Endothelial cell of umbilical vein (primary cell): ENCODE measurements at places on chromosomes 5 and 9. TPM values are rescaled to one million over a fixed set of nuclear protein-coding genes. Genes with fewer than 3 reads are reported as not detected.

TLX3 gene
- not detected in 2 replicates for total RNA-seq

SHB gene
- 22.3 and 24.9 TPM in 2 replicates for total RNA-seq

SLC1A1 gene
- total RNA-seq, result 6.5 and 8.3 TPM in 2 replicates

CCDC152 gene
- 2.1 and 2.8 TPM in 2 replicates for total RNA-seq

LECT2 gene
- total RNA-seq, result not detected in 2 replicates

MLANA gene
- not detected in 2 replicates for total RNA-seq

PCDHGB6 gene
- 4.8 and 4.9 TPM in 2 replicates for total RNA-seq

PFN3 gene
- total RNA-seq, result not detected in 2 replicates

SREK1IP1 gene
- total RNA-seq, result 17.8 and 23.5 TPM in 2 replicates

HRH2 gene
- total RNA-seq, result not detected in 2 replicates

SPATA31D4 gene
- total RNA-seq, result not detected in 2 replicates

TMEM232 gene
- total RNA-seq, result 0.37 and 0.38 TPM in 2 replicates

SCGB3A1 gene
- total RNA-seq, result 0.73 TPM in 1 of 2 replicates, not detected in the other

CCNO gene
- total RNA-seq, result 0.58 and 0.88 TPM in 2 replicates

NAIF1 gene
- total RNA-seq, result 8.2 and 9.7 TPM in 2 replicates

HAVCR2 gene
- total RNA-seq, result 0.42 TPM in 1 of 2 replicates, not detected in the other

SVEP1 gene
- 0.12 and 0.29 TPM in 2 replicates for total RNA-seq

MCIDAS gene
- total RNA-seq, result not detected in 2 replicates

ALDOB gene
- total RNA-seq, result not detected in 2 replicates

CKMT2 gene
- total RNA-seq, result not detected in 2 replicates

LCP2 gene
- not detected in 2 replicates for total RNA-seq

TICAM2 gene
- 3.2 and 3.5 TPM in 2 replicates for total RNA-seq

BHMT2 gene
- total RNA-seq, result 0.71 and 0.76 TPM in 2 replicates

GDA gene
- not detected in 2 replicates for total RNA-seq

TMEM215 gene
- not detected in 2 replicates for total RNA-seq

PRSS3 gene
- 4.4 and 10.7 TPM in 2 replicates for total RNA-seq

ANKRD31 gene
- total RNA-seq, result not detected in 2 replicates

BRD9 gene
- 58.5 and 67.6 TPM in 2 replicates for total RNA-seq

N4BP3 gene
- total RNA-seq, result 38.2 and 40.3 TPM in 2 replicates

ZNF883 gene
- not detected in 2 replicates for total RNA-seq

FGF18 gene
- 0.27 TPM in 1 of 2 replicates, not detected in the other for total RNA-seq

GLRA1 gene
- total RNA-seq, result not detected in 2 replicates

SHOC1 gene
- not detected in 2 replicates for total RNA-seq

PCDHB4 gene
- total RNA-seq, result 0.21 TPM in 1 of 2 replicates, not detected in the other

CD14 gene
- total RNA-seq, result 0.33 TPM in 1 of 2 replicates, not detected in the other

RAB3C gene
- 0.04 TPM in 1 of 2 replicates, not detected in the other for total RNA-seq

RNF44 gene
- 50.2 and 51.5 TPM in 2 replicates for total RNA-seq

FOXD4 gene
- total RNA-seq, result 0.35 and 0.42 TPM in 2 replicates

CDKN2B gene
- total RNA-seq, result 2.1 and 2.3 TPM in 2 replicates

PIGO gene
- 17.7 and 23.5 TPM in 2 replicates for total RNA-seq

ADGRD2 gene
- not detected in 2 replicates for total RNA-seq

MIER3 gene
- 20.5 and 21.9 TPM in 2 replicates for total RNA-seq

CNTLN gene
- 11.1 and 15.8 TPM in 2 replicates for total RNA-seq

ZNF454 gene
- total RNA-seq, result 0.55 TPM in 1 of 2 replicates, not detected in the other

LAMC3 gene
- total RNA-seq, result 0.12 and 0.38 TPM in 2 replicates

ROPN1L gene
- total RNA-seq, result 0.55 and 0.60 TPM in 2 replicates

ITK gene
- total RNA-seq, result not detected in 2 replicates

PLPPR1 gene
- total RNA-seq, result 0.18 TPM in 1 of 2 replicates, not detected in the other

CDH12 gene
- total RNA-seq, result not detected in 2 replicates
